ENCODE measurements at places on chromosomes 2 and 18.

GRCh38 chr2:188610050-188610444 is 318.4 kb downstream of the GULP1 start:
- no peak for DNase-seq

DNA sequence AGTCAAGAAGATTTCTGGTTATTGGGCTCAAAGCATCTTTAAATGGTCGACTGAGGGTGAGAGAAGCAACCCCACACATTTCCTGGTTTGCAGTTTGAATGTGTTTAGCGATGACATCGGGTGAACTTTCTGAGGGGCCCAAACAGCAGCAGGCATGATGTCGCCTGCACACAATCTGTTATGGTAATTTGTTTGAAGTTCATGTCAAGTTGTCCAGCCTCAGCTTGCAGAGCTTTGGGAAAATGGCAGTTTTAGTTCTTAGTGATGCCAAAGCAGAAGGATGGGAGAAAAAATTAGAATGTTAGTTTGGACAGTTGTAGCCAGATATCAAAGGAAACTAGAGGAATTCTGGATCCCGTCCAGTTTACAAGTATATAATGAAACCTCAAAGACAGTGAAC is 284.6 kb downstream of the MBD5 start:
- no peak for DNase-seq

DNA sequence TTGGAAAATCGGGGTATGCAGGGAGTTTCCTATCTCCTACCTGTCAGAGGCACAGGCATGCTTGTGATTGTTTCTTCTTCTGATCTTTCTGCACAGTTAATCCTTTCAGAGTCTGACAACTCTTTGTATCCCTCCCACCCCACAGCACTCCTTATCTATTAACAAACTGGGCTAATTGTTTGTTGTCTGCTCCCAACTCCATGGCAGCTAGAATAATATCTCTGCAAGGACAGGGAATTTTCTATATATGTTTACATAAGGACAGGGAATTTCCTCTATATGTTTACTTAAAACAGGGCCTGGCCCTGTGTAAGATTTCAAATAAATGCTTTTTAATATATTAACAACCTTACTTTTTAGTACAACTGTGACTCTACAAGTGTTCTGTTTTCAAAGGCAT is 36.0 kb upstream of the VRK2 start:
- no peak for DNase-seq

DNA sequence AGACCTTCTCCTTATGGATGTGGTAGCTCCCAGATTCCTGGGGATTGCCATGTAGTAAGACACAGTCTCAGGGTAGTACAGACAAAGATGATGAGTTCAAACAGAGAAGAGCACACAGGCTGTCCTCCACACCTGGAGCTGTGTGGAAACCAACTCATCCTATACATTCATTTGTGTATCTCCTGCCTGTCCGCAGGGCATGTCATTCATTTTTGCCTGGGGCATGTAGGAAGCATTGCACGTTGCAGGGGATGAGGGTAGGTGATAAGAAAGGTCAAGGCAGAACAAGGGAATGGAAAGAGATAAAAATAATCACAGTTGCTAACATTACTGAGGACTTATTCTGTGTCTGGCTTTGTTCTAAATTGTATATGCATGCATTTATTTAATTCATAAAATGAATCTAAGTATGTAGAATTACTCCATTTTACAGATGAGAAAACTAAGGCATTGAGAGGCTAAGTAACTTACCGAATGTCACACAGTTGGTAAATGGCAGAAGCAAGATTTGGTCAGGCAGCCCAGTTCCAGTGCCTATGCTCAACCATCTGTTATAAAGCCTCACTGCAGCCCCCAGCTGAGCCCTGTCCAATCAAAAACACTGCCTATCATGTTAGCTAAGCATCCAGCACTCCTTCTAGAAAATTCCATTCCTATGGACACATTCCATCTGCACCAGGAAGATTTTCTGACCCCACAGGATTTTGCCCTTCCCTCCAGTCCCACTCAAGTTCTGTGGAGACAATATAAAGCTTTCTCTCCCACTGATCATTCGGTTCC is 81.0 kb downstream of the SUMO1 start:
- no peak for DNase-seq

DNA sequence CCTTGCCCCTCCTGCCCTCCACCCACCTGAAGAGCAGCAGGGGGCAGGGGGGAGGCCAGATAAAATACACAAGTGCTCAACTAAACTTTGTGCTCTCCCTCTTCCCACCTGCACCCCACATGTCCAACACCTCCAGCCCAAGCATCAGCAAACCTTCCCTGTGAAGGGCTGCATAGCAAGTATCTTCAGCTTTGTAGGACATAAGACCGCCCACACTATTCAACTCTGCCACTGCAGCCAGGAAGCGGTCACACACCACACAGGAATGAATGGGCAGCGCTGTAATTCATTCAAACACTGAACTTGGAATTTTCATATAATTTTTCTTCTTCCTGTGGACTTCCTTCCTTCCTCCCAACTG is 27.5 kb downstream of the TFCP2L1 start:
- DNase-seq, result no peak
